ENCODE measurements at places on chromosomes 3 and 15.
A peak's percentile ranks its signal among the peaks of the same experiment; 100 is the strongest.

GRCh38 chr3:65995030-65995429, 43.7 kb downstream of the MAGI1 start:
- DNase-seq: peak; percentile 51
- H3K27me3 ChIP-seq: no peaks in the 10 kb centered on the region
- no peak overlapping the region for H3K27ac ChIP-seq
- no peaks in the 10 kb centered on the region for H3K36me3 ChIP-seq
- H3K4me3 ChIP-seq: no peak overlapping the region

DNA sequence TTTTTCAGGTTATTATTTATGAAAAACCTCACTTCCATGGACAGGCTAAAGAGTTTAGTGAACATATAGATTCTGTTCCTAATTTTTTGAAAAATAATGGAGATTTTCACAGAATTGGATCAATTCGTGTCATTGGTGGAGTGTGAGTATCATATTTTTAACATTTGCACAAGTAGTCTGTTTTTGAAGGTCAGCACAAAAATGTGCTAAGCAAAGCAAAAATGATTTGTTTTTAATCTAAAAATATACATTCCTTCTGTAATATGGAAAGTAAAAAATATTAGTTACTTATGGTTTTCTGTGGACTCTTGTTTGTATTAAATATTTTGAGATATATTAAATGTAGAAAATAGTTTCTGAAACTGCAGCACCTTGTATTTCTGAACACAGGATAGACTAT, 71.0 kb downstream of the CRYBG3 start:
- H3K4me3 ChIP-seq: no peak overlapping the region
- no peak for DNase-seq
- no peaks in the 10 kb centered on the region for H3K27me3 ChIP-seq

GRCh38 chr3:156352728-156353127, 202.2 kb downstream of the SSR3 start:
- H3K27me3 ChIP-seq: no peaks in the 10 kb centered on the region
- no peaks in the 10 kb centered on the region for H3K36me3 ChIP-seq
- no peak overlapping the region for H3K27ac ChIP-seq
- DNase-seq: no peak

GRCh38 chr15:89400782-89401545, 66.3 kb upstream of the POLG start:
- peaks cover 89% of the 10 kb centered on the region for H3K27me3 ChIP-seq
- H3K4me3 ChIP-seq: no peak overlapping the region
- no peaks in the 10 kb centered on the region for H3K4me1 ChIP-seq
- H3K27ac ChIP-seq: no peak overlapping the region
- DNase-seq: no peak
- H3K36me3 ChIP-seq: no peaks in the 10 kb centered on the region

DNA sequence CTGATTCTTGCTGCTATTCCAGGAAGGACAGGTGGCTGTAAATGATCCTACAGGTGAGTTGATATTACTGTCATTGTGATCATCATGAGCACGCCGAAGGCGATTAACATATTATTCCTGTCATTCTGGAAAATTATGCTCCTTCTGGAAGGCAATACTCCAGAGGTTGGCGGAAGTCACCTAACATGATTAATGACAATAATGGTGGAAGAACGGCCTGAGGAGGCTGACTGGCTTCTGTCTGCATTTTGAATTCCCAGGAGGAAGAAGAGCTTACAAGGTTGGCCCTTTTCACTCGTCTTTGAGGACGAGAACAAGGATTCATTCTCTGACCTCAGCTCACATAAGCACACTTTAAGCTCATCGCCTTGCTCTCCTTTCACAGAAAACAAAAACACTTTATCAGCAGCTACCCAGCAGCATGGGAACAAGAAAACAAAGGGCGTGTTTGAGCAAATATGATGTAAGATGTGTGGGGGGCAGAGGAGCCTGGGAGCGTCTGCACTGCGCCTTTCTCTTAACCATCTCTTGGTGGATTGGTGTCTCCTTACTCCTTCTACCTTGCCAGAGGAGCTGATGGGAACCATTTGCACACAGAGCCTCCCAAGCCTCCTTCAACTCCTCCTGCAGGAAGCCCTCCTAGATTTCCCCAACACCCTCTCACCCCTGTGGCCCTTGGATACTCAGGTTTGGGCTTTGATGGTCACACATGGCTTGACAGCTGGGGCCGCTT, 23.0 kb downstream of the ACSBG1 start:
- DNase-seq: no peak
- no peak overlapping the region for H3K4me3 ChIP-seq
- H3K27ac ChIP-seq: no peak overlapping the region
- no peaks in the 10 kb centered on the region for H3K27me3 ChIP-seq
- H3K4me1 ChIP-seq: peaks cover 18% of the 10 kb centered on the region

DNA sequence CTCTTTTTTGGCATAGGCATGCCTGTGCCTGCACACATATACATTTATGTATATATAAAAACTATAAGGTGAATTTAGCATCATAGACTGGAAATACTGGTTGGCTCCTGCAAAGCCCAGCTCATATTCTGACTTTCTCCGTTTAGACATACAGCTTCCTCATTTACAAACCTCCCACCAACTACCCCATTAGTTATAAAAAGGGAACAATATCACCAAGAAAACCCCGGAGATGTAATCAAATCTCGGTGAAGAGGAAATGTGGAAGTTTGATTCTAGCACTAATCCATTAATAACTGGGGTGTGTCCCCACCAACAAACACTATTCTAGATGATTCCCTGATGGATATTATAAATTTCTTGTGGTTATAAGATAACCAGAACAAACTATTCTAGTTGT, 517.7 kb upstream of the TBL1XR1 start:
- H3K27me3 ChIP-seq: no peaks in the 10 kb centered on the region
- H3K27ac ChIP-seq: no peak overlapping the region
- peaks cover 5% of the 10 kb centered on the region for H3K4me1 ChIP-seq
- no peak for DNase-seq

DNA sequence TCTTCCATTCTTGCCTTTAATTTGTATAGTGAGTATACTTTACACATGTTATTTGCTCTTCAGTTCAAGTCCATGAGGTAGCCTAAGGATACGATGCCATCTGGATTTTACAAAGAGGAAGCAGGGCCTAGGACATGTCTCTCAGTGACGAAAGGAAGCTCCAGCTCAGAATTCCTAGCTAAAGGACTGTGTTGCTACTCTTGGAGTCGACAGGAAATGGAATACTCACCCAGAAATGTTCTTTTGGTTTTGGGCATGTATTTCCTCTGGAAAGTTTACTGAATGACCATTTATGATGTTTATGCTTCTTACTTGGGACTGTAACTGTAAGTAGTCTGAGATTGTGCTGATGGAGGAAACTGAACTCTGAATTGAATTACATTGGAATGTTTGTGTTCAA, 12.5 kb downstream of the OXNAD1 start:
- H3K36me3 ChIP-seq: peaks cover 4% of the 10 kb centered on the region
- no peak overlapping the region for H3K27ac ChIP-seq
- H3K4me3 ChIP-seq: no peak overlapping the region
- no peaks in the 10 kb centered on the region for H3K27me3 ChIP-seq
- H3K4me1 ChIP-seq: no peaks in the 10 kb centered on the region

DNA sequence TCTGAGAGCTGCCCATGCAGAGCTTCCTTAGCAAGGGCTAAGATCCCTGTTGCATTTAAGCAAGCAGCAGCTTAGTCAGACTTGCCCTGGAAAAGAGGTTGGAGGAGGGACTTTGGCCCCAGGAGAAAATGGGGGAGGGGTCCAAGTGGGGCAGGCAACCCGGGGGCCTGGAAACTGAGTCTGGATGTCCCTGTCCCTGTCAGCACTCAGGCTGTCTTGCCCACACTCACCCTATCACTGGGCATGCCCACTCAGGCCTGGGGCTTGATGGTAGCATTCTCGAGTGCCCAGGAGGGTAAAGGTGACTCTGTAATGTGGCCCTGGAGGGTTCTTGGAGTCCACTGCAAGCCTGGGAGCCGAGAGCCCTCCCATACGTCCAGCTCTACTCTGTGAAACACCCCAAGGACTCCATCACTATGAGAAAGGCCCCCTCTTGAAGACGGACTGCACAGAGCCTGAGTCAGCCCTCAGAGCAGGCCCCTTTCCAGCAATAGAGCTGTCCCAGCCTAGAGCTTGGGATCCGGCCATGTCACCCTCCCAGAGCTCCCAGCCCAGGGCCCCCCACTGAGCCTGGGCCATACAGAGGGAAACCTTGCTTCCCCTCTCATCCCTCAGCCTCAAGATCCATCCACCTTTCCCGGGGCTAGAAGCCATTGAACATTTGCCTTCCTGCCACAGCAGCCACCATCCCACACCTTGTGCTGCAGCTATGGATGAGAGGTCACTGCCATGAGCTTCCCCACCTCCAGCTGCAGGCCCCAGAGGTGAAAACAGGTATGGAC, 13.4 kb downstream of the MYL3 start:
- no peaks in the 10 kb centered on the region for H3K27me3 ChIP-seq
- H3K4me3 ChIP-seq: no peak overlapping the region
- no peak overlapping the region for H3K27ac ChIP-seq
- H3K4me1 ChIP-seq: peaks cover 10% of the 10 kb centered on the region
- DNase-seq: no peak
- H3K36me3 ChIP-seq: no peaks in the 10 kb centered on the region

Measured in trophoblast cell (in vitro differentiated cells and primary cell).